ENCODE measurements at places on chromosomes 13 and 19. TPM values are rescaled to one million over a fixed set of nuclear protein-coding genes. Genes with fewer than 3 reads are reported as not detected.

OLFM2 gene
- 0.39 TPM for total RNA-seq

ATP8A2 gene
- 0.13 TPM for total RNA-seq

EDNRB gene
- total RNA-seq: 86.3 TPM

CYP4F3 gene
- total RNA-seq: not detected

IL17D gene
- total RNA-seq: 1.3 TPM

PSG3 gene
- total RNA-seq: 0.13 TPM

SIGLEC7 gene
- total RNA-seq: under 0.01 TPM

LGALS14 gene
- total RNA-seq: not detected

VSTM1 gene
- not detected for total RNA-seq

DPF1 gene
- total RNA-seq: 0.26 TPM

LRG1 gene
- total RNA-seq: 0.90 TPM

CCDC9 gene
- total RNA-seq: 2.3 TPM

RFPL4A gene
- 3.4 TPM for total RNA-seq

SARS2 gene
- 17.2 TPM for total RNA-seq

DNAAF3 gene
- 0.26 TPM for total RNA-seq

LYPD5 gene
- total RNA-seq: 0.39 TPM

CKM gene
- total RNA-seq: not detected

NEK3 gene
- total RNA-seq: 12.2 TPM

POLRMT gene
- 19.3 TPM for total RNA-seq

PALM gene
- 54.0 TPM for total RNA-seq

LAIR1 gene
- total RNA-seq: not detected

LIM2 gene
- total RNA-seq: not detected

ZNF93 gene
- total RNA-seq: 4.1 TPM

MAP2K7 gene
- total RNA-seq: 6.9 TPM

AMH gene
- 0.64 TPM for total RNA-seq

GNG8 gene
- total RNA-seq: not detected

PRTN3 gene
- not detected for total RNA-seq

ZNF304 gene
- 8.1 TPM for total RNA-seq

KCTD15 gene
- total RNA-seq: 50.7 TPM

KLK3 gene
- not detected for total RNA-seq

SLC27A5 gene
- total RNA-seq: 10.1 TPM

PRODH2 gene
- not detected for total RNA-seq

SLC1A6 gene
- total RNA-seq: not detected

BICRA gene
- 5.7 TPM for total RNA-seq

KLHL26 gene
- total RNA-seq: 1.4 TPM

FUT2 gene
- total RNA-seq: not detected

OR7A5 gene
- total RNA-seq: not detected

FXYD3 gene
- not detected for total RNA-seq

ZNF429 gene
- 2.3 TPM for total RNA-seq

LILRB5 gene
- not detected for total RNA-seq

ZNF799 gene
- 6.6 TPM for total RNA-seq

ZNF571 gene
- 1.8 TPM for total RNA-seq

Measured in dermis microvascular lymphatic vessel endothelial cell (primary cell).